ENCODE measurements at places on chromosomes 5 and 9. TPM values are rescaled to one million over a fixed set of nuclear protein-coding genes. Genes with fewer than 3 reads are reported as not detected.

Gene CNTFR
- total RNA-seq, result 0.55 TPM

Gene SYNPO
- 1.7 TPM for total RNA-seq

Gene BTF3
- 861 TPM for total RNA-seq

Gene PRRC1
- 70.7 TPM for total RNA-seq

DNA sequence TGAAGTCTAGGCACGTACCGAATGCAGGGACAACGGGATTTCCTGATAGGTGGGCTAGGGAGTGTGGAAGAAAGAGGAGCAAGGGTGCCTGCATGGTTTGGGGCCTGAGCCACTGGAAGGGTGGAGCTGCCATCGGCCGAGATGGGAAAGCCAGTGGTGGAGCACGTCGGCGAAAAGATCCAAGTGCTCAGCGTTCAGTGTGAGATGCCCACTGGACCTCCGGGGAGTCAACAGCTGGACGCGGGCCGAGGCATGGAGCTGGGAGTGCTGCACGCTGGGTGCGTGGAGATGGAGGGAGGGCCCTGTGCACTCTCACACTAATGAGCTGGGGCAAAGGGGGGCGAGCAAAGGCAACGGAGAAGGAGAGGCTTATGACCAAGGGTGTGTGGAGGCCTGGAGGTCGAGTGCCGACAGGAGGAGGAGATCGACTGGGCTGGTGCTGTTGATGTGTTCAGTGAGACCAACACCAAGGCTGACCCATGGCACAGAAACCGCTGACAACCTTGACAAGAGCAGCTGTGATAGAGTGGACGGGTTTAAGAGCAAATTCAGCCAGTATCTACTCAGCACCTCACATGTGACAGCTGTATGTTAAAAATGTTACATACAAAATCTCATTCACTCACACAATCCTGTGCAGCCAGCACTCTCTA, 85.7 kb downstream of the STK10 start:
- no peak for DNase-seq

DNA sequence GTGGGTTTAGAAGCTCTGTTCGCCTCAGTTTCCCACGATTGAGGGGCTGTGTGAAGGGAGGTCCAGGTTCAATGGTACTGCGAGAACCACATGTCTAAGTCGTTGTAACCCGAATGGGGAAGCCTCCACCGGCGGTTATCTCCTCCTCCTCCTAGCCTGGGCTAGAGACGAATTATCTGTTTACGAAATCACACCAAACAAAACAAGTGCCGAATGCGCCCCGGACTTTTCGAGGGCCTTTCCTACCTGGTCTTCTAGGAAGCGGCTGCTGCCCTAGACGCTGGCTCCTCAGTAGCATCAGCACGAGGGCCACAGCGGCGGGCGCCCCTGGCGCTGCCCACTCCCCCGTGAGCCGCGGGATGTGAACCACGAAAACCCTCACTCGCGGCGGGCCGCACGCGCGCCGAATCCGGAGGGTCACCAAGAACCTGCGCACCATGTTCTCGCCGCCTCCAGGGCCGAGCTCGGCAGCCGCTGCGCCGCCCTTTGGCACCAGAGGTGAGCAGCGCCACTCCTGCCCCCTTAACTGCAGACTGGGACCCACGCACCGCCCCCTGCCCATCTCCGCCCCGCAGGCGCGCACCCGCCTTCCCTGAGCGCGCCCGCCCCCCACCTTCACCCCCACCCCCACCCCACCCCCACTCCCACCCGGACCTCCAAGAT, at the start of gene CDKN2A:
TSS of gene CDKN2A (minus strand) at position 500 of the 663 bp plus-strand sequence.
- DNase-seq, result peak; percentile 60

GRCh38 chr5:155418960-155419579, 405.5 kb downstream of the KIF4B start:
- no peak for DNase-seq

DNA sequence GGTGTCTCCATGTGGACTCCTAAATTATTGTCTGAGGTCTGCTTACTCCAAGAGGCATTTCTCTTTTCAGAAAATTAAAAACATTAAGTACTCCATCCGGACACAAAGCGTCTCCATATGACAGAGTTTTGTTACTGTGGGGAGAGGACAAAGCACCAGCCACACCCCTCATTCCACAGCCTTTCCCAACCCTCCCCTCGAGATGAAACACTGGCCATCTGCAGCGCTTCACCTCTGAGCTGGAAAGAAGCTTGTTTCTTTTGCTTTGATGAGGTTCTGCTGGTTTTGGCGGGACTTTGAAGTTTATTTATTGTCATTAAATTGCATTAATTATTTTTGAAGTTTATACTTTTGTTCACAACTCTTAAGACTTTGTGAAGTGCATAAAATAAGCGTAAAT, 27.6 kb upstream of the NKD2 start:
- DNase-seq, result no peak

GRCh38 chr5:126359884-126360283, 63.3 kb upstream of the GRAMD2B start:
- no peak for DNase-seq

DNA sequence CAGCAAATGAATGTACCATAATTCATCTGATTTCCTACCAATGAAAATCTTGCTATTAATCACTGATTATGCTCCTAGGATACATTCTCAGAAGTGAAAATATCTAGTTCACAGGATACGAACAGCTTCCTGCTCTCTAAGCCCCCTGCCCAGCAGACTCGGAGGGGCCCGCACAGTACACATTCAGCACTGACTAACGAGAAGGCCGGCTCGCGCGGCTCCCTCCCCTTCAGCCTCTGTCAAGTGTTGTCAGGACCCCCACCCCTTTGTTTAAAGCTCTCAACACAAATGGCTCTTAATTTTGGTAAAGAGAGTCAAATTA, 82.0 kb downstream of the PRRT1B start:
- no peak for DNase-seq

GRCh38 chr9:74499111-74499601, 2.0 kb downstream of the RORB start:
- DNase-seq, result peak; percentile 43

DNA sequence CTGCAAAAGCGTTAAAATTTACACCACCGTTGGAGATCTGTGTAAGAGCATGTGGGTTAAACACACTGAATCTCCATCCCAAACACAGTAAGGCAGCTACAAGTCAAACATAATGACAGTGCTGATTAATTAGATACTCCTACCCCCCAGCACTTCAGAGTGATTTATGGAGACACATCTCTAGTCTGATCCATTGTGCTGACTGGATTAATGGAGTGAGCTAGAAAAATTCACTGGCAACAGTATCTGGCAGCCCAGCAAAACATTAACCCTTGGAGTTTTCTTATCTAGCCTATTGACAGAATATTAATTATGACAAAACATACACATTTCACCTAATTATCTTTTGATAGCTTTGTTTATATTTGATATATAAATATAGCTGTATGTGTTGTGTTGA, 188.6 kb upstream of the ISL1 start:
- DNase-seq, result no peak

GRCh38 chr5:78763659-78764189, 115.2 kb upstream of the LHFPL2 start:
- DNase-seq, result no peak

GRCh38 chr5:129342796-129343195, 117.3 kb upstream of the ADAMTS19 start:
- DNase-seq, result no peak

DNA sequence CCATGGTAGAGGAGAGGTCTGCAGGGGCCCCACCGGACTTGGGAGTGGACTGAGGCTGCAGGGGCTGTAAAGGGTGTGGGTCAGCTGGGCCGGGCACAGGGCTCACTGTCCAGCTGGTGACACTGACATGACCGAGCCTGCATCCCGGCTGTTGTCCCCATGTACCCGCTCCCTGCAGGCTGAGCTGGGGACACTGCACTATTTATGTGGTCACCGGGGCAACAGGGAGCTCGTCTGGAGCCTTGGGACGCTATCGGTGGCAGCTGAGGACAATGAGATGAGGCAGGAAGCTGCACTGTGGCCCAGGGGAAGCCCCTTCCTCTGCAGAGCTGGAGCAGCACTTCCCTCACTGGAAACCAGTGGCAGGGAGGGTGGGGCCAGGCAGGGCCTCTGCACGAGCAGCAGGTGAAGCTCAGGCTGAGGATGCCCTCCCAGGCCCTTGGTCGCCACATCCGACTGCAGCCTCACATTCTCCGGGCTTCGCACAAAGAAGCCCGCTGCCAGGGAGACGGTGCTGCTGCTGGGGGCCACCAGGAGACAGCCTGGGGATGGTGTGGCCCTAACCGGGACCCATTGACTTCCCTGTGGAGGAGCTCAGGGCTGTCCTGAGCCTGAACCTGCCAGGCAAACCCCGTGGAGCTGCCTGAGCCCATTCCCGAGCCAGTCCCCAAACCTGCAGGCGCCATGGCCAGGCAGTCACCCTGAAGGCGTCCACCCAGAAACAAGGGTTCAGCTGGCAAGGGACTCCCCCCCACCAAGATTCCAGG, 26.4 kb downstream of the ZDHHC11B start:
- peak; percentile 60 for DNase-seq

DNA sequence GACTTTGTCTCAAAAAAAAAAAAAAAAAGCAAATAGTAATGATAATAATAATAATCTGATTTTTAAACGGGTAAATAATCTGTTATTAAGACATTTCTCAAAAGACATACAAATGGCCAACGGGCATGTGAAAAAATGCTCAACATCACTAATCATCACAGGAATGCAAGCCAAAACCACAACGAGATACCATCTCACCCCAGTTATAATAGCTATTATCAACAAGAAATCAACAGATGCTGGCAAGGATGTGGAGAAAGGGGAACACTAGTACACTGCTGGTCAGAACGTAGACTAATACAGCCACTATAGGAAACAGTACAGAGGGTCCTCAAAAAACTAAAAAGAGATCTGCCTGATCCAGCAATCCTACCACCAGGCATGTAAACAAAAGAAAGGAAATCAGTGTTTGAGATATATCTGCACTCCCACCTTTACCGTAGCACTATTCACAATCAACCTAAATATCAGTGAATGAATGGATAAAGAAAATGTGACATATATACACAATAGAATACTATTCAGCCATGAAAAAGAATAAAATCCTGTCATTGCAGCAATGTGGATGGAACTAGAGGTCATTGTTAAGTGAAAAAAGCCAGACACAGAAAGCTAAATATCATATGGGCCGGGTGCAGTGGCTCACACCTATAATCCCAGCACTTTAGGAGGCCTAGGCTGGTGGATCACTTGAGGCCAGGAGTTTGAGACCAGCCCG, 24.9 kb downstream of the VAV2 start:
- no peak for DNase-seq

- peak; percentile 82 for DNase-seq
These were observed 43.5 kb upstream of the TCF7 start for GRCh38 chr5:134070725-134071613.

- no peak for DNase-seq
These were observed 7.0 kb downstream of the MAMDC4 start for GRCh38 chr9:136858844-136859757.

GRCh38 chr5:109496112-109496511, 86.3 kb upstream of the PJA2 start:
- DNase-seq, result no peak

All from H9 (cell line).